ENCODE measurements at places on chromosomes 7 and 10. TPM values are rescaled to one million over a fixed set of nuclear protein-coding genes. Genes with fewer than 3 reads are reported as not detected.

Gene GRK5
- 1.2 TPM for total RNA-seq

Gene PHYH
- total RNA-seq: 9.8 TPM

Gene SLC26A5
- total RNA-seq: not detected

Gene ZWINT
- 30.4 TPM for total RNA-seq

Gene SPDYE11
- not detected for total RNA-seq

Gene ABCB1
- not detected for total RNA-seq

Gene BHLHA15
- total RNA-seq: 6.0 TPM

Gene LRRD1
- total RNA-seq: not detected

Gene DPYSL4
- total RNA-seq: 0.21 TPM

Gene POLR2J2
- 13.8 TPM for total RNA-seq

Gene FAM25C
- not detected for total RNA-seq

Gene DMBT1
- 7.6 TPM for total RNA-seq

Gene UBN2
- 25.3 TPM for total RNA-seq

Gene AFAP1L2
- 8.5 TPM for total RNA-seq

Gene KCND2
- not detected for total RNA-seq

Gene PAX4
- total RNA-seq: not detected

Gene CPA5
- total RNA-seq: 0.42 TPM

Gene UNC5B
- 80.5 TPM for total RNA-seq

Gene SFTPA1
- not detected for total RNA-seq

Gene OR13A1
- total RNA-seq: not detected

Gene CYP2W1
- total RNA-seq: not detected

Gene THAP5
- 44.0 TPM for total RNA-seq

Gene GNAT3
- total RNA-seq: not detected

Gene SCART1
- 1.3 TPM for total RNA-seq

Gene SLC26A4
- total RNA-seq: 0.21 TPM

Gene MEOX2
- not detected for total RNA-seq

Gene NPC1L1
- total RNA-seq: not detected

Gene ACTL6B
- total RNA-seq: not detected

Gene OR2A7
- total RNA-seq: 10.0 TPM

Gene TAS2R4
- 3.5 TPM for total RNA-seq

Gene ADCY1
- 0.61 TPM for total RNA-seq

Gene ACSL5
- 0.68 TPM for total RNA-seq

Gene CNPY1
- not detected for total RNA-seq

Gene DENND2A
- not detected for total RNA-seq

Gene ADD3
- total RNA-seq: 14.5 TPM

Gene MUC3A
- not detected for total RNA-seq

Gene GIMAP7
- total RNA-seq: not detected

Gene PLAU
- 17.3 TPM for total RNA-seq

Gene GDF10
- total RNA-seq: not detected

Gene KCNIP2
- 2.6 TPM for total RNA-seq

Gene LBX1
- total RNA-seq: not detected

Gene ENO4
- not detected for total RNA-seq

Gene LMOD2
- total RNA-seq: not detected

Gene CHAT
- total RNA-seq: not detected

Gene ZNF239
- total RNA-seq: 16.4 TPM

Gene PCDH15
- total RNA-seq: not detected

Gene ARMC3
- not detected for total RNA-seq

Gene ODAD2
- total RNA-seq: 1.3 TPM

Gene MSMB
- not detected for total RNA-seq

Gene RSPH10B2
- total RNA-seq: not detected

Gene CAMK2B
- 1.8 TPM for total RNA-seq

Gene FOXI2
- not detected for total RNA-seq

Gene P4HA1
- total RNA-seq: 23.9 TPM

Gene OR2A25
- total RNA-seq: not detected

Gene CAV2
- total RNA-seq: 171 TPM

Gene ALDH18A1
- 91.0 TPM for total RNA-seq

Gene SLIT1
- not detected for total RNA-seq

Gene COL13A1
- total RNA-seq: 0.47 TPM

Gene PTF1A
- total RNA-seq: not detected

Gene ZMYND11
- total RNA-seq: 70.4 TPM
